ENCODE measurements at places on chromosomes 3 and 15. TPM values are rescaled to one million over a fixed set of nuclear protein-coding genes. Genes with fewer than 3 reads are reported as not detected.

DNA sequence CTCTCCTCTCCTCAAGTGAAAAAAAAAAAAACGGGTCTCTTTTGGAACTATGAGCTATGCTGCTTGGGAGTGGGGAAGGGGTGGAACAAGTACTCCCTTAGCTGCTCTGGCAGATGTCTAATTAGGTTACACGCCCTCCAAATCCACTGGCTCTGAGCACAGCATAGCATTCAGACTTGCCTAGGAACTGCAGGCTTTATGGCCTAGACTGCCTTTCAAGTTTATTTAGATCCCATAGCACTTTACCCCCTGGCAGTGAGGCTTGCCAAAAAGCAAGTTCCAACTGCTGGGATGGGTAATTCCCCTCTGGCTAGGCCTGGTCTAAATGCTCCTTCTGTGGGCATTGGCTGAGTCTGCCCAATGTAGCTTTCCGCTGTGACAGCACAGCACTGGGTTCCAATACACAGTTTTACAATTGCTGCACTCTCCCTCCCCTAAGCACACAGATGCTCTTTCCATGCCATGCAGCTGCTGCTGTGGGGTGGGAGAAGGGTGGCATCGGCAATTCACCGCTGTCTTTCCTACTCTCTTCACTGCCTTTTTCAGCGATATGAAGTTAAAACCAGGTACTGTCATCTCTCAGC is 152.8 kb downstream of the KCNAB1 start:
- no peak for DNase-seq

DNA sequence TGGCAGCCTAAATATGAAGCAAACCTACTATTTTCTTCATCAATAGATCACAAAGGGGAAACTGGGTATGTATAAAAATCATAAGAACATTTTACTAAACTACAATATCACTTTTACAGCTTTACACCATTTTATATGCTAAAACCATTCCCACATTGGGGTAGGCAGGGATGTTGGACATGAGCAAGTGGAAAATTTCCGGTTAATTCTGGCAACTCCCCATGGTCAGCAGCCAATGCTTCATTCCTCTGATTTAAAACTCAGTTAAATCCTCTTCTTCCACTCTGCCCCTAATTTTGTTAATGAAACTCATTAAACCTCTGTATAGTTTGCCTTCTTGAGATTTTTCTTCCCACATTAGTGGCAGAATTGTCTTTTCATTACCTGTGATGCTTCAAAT is 552.5 kb upstream of the NECTIN3 start:
- no peak for DNase-seq

- DNase-seq: no peak
Measured at GRCh38 chr3:4601892-4602291, 108.7 kb downstream of the ITPR1 start.

DNA sequence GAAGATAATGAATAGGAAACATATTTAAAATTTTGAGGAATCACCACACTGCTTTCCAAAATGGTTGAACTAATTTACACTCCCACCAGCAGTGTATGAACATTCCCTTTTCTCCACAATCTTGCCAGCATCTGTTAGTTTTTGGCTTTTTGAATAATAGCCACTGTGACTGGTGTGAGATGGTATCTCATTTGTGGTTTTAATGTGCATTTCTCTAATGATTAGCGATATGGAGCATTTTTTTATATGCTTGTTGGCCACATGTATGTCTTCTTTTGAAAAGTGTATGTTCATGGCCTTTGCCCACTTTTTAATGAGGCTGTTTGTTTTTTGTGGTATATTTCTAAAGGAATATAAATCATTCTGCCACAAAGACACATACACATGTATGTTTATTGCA is 166.3 kb downstream of the NECTIN3 start:
- no peak for DNase-seq

DNA sequence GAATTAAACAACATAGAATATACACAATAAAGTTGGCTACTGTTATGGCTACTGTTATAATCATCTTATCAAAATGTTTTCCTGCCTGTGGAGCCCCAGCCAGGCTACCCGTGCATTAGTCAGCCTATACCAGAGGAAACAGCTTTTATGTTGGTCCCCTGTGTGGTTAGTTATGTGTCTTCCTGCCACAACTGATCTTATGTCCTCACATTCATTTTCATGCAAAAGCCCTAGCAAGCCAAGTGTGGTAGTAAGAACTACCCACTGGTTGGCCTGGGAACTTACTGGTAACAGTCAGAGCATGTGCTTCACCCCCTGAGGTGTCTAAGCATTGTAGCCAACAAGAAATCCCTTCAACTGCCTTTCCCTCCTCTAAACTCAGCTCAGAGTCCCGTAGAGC is 21.8 kb downstream of the MGLL start:
- DNase-seq: no peak

- no peak for DNase-seq
Measured at GRCh38 chr3:181824961-181825360, 113.2 kb downstream of the SOX2 start.

DNA sequence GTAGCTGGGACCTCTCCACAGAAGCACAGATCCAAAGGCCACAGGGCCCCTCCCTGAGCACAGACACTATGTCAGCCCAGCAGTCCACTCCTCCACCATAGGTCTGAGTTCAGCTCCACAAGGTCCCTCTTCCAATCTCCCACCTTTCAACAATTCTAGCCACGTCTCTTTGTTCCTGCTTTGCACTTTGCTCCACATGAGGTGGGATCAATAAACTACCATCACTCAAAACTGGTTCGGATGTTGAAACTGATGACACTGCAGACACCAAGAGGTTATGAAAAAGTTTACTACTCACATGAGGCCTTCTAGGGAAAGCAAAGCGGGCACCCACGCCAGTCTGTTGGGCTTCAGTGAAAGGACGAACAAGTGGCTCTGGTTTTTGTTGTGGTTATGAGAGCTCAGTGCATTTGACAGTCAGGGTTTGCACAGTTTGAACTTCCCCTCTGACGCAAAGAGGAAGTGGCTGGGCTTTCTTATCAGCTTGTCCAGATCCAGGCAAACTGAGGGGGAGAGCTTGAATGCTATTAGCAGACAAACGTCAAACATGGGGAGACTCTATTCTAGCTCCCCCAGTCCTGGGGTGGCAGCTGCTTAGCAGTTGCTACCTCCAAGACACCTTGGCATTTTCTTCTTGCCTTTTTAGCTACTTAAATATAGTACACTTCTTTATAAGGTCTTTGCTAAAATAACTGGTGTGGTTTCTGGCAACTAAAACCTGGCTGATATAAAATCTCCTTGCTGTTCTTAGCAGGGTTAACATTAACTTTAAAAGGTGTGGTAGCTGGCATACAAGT is 37.8 kb downstream of the ZNF445 start:
- DNase-seq: peak; percentile 16

PPM1M gene
- 22.3 TPM for polyA plus RNA-seq

GRCh38 chr15:44536302-44536961 is 515 bp upstream of the EIF3J start:
- peak; percentile 81 for DNase-seq

DNA sequence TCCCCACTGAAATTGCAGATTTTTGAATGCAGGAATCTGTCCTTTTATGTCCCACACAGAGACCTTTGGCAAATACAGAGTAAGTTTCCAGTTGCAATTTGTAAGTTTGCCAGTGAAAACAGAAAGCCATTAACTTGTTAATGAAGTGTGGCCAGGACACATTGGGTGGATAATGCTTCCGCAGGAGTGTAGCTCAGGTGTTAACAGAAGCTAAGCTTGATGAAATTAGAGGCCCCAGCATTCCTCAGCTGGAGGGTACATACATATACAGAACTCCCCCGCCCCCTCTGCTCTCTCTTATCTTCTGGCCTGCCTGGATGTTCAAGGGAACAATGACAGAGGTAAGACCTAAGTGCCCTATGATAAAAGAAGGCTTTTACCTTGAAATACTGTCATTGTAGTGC is 8.1 kb upstream of the LRRC2 start:
- DNase-seq: no peak

DNA sequence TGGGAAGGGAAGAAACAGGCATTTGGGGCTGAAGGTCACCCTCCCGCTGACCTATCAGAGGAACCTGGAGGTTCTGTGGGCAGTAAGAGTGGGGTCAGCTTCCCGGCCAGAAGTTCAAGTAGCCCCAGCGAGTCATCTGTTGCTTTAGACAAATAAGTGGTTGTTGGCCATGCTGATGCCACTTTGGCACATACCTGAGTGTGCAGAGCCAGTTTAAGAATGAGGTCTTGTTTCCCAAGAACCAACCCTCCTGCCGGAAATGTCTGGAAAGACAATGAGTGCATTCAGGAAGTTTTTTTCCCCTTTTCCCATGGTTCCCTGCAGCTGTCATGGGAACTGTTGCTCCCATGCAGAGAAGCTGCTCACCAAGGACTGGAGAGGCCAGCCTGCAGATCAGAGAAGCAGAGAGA is 166.7 kb downstream of the ZNF621 start:
- DNase-seq: no peak

DNA sequence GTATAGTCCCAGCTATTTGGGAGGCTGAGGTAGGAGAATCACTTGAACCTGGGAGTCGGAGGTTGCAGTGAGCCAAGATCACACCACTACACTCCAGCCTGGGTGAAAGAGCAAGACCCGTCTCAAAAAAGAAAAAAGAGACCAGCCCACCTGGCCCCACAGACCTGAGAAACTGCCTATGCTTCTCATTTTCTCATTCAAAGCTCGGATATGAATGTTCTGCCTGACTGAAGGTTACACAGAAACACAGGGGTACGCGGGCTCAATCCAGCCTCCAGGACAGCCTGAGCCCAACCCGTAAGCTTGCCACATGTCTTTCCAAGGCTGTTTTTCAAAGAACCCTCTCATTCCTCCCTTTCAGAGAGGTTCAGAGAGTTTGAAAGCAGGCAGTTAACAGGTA is 9.7 kb upstream of the LRRC15 start:
- no peak for DNase-seq

DNA sequence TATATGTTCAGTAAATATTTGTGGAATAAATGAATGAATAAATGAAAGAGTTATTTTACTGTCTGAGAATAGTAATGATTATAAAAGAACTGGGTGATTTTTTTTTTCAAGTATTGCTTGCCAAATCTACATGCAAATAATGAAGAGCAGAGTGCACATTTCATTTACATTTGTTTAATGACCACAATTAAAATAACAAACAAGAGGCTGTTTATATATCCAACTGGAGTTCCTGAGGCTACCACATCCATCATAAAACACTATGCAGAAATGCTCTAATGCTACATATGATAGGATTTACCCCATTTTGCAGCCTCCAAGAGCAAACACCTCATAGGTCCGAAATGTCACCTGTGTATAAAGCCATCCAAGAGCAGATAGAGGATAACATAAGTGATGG is 124.5 kb downstream of the ECT2 start:
- DNase-seq: no peak

DNA sequence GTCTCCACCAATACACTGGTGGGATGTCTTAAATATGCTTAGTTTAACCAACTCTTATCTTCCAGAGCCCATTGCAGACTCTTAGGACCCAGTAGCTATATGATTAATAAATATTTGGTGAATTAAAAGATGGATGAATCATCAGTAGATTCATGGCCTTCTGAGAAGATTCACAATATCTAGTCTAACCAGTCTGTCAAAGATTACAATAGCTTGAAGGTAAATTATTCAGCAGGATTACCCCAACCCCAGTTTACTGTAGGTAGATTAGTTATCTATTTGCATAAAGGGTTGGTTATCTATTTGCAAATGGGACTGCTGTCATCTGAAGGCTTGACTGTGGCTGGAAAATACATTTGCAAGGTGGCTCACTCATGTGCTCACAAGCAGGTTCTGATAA is 239.4 kb upstream of the THRB start:
- no peak for DNase-seq

- no peak for DNase-seq
Measured at GRCh38 chr3:3902161-3902560, 102.9 kb downstream of the LRRN1 start.

- DNase-seq: no peak
Measured at GRCh38 chr3:127853681-127854080, 31.4 kb upstream of the MGLL start.

DNA sequence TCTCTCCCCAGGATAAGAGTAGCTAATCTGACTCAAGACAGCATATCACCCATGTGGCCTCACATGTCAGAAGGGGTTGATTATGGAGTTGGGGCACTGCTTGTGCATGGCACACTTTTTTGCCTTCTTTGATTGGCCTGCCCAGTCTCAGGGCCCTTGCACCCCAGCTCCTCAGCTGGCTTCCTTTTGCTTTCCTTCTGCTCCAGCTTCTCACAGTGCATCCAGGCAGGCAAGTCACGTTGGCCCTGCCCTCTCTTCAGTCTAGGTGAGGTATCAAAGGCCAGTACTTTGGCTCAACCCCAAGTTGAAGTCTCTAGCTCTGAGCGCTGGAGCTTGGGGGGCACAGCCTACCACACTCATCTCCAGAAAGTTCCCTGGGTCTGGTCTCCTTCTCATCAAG is 42.2 kb downstream of the NGRN start:
- DNase-seq: no peak

PLA1A gene
- polyA plus RNA-seq: 6.3 TPM

UPK1B gene
- 9.0 TPM for polyA plus RNA-seq

CFAP161 gene
- 0.52 TPM for polyA plus RNA-seq

ZNF501 gene
- polyA plus RNA-seq: 13.2 TPM

PROK2 gene
- polyA plus RNA-seq: not detected

DNA sequence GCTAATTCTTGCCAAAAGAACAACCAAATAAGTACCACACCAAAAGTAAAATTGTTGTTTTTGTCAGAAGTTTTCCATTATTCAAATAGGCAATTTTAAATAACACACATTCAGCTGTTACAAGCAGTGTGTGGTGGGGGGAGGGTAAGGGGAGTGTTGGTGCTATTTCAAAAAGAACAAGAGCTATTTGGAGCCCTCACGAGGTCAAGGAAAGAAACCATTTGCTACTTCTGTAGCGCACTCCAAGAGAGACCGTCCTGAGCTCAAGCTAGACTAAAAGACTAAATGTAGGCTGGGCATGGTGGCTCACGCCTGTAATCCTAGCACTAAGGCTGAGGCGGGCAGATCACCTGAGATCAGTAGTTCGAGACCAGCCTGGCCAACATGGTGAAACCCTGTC is 21.2 kb upstream of the IGF2BP2 start:
- no peak for DNase-seq

REC114 gene
- polyA plus RNA-seq: not detected
